ENCODE measurements at places on chromosomes 7 and 10.

- no peak for DNase-seq
Observed at GRCh38 chr10:11440250-11441150, 170.9 kb downstream of the USP6NL start.

DNA sequence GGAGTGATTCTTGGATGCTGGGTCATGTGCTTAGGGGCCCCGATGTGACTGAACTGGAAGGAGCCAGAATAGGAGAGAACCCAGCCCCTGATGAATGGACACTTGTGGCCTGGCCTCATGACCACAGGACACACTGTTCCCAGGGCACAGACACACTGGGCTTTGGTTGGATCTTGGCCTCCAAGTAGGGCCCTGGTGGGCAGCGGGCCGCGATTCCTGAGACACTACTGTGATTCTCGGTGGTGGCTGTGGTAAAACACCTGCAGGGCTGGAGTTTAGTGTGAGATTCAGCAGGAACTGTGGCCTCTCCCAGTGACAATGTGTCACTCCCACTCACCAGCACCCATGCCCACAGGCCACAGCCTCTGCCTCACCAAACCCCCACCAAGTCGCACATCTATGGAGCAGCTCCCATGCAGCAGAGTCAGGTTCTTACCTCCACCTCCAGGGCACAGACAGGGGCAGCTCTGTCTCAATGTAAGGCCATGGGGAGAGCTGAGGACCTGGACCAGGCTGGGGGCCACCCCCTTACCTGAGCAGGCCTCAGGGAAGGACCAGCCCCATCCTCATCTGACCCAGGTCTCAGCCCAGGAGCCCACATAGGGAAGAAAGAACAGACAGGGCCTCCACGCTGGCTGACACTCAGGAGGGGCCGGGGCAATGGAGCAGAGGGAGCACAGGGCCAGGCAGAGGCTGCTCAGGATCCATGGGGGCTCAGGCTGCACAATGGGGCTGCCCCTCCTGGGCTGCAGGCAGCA, 33.2 kb upstream of the ZNF716 start:
- DNase-seq = no peak

DNA sequence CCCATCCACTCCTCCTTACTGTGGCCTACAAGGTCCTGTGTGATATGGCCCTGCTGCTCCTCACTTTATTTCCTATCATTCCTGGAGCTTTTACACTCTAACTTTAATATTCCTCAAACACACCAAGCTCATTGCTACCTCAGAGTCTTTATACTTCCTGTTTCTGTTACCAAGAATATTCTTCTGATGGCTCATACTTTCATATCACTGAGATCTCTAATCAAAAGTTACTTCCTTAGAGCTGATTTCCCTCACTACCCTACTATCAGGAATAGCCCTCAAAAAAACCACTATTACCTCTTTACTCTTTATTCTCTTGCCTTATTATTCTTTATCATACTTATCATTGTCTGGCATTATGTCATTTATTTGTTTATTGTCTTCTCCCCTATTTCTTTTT, 5.8 kb upstream of the PPP3CB start:
- no peak for DNase-seq

- peak; percentile 63 for DNase-seq
Observed at GRCh38 chr10:100009793-100010676, at the start of gene DNMBP. TSS of gene DNMBP (minus strand) at chr10:100009947. CDS start at chr10:99972124, 37,823 bp downstream.

- no peak for DNase-seq
Observed at GRCh38 chr7:71682841-71683781, 551.2 kb downstream of the GALNT17 start.

Data from NK-92 treated with Interleukin-12 subunit alpha and Interleukin-12 subunit beta, amount 100 ng/mL, for 24 hours (cell line).